ENCODE measurements at places on chromosomes 5 and 9.

DNA sequence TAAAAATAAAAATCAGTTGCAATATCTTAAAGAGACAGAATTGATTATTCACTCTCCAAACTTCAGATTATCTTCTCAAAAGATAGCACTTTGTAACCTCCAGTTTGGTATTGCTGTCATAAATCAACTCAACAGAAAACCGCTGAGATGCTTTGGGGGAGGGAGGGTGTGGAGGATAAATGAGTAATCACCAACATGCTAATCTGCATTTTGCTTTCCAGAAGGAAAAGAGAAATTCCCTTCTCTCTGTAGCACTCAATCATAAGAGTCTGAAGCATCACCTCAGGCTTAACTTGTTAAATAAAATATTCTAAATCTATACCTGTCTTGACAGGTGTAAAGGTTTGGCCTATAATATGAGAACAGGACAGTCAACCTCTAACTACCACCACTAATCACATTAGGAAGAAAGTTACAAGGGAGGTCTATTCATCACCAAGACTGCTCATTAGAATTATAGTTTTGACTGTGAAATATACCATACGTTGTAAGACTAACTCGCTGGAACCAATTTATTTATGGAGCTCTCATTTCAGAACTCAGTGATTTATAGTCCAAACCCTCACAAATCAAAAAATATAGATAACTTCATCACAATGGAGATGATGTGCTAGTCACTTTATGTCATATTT, 89.0 kb downstream of the PIK3R1 start:
- no peak for DNase-seq

DNA sequence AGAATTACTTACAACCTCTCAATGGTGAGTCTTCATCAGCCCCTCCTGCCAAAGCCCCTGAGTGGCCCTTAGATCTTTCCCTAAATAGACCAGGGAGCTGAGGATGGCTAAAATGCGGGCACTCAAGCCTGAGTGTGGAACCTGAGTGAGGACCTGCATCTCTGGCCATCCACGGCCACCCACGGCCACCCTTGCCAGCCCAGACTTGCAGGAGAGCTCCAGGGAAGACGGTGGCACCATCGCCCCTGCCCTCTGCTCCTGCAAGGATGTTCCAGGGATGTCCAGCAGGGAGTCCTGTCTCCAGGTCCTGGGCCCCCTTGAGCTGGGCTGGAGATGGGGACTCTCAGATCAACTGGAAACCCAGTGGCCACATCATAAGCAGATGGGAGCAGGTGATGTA, 68.2 kb upstream of the OLFM1 start:
- DNase-seq: no peak

GRCh38 chr9:138097501-138097991, 220.0 kb downstream of the CACNA1B start:
- no peak for DNase-seq

- no peak for DNase-seq
Observed at GRCh38 chr5:125484742-125485641, 738.6 kb upstream of the ZNF608 start.

DNA sequence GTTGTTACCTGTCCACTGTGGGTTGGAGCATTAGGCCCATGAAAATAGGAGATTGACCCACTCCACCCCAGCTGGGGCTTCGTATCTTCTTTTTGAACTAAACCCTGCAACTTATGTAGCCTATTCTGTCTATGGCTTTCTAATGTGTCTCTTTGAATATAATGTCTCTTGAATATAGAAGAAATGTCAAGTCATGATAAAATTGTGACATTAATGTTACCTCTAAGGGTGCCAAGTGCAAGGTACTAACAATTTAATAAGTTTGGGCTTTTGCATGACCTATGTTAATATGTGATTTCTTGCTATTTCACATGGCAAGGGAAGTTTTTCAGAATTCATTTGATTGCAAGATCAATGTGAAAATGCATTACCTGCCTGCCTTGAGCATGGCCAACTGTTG, 40.4 kb upstream of the PUM3 start:
- DNase-seq: no peak

- DNase-seq: no peak
Observed at GRCh38 chr9:34550681-34551270, 28.0 kb upstream of the ENHO start.

GRCh38 chr5:177494346-177495195, 2.8 kb downstream of the PDLIM7 start:
- DNase-seq: no peak

DNA sequence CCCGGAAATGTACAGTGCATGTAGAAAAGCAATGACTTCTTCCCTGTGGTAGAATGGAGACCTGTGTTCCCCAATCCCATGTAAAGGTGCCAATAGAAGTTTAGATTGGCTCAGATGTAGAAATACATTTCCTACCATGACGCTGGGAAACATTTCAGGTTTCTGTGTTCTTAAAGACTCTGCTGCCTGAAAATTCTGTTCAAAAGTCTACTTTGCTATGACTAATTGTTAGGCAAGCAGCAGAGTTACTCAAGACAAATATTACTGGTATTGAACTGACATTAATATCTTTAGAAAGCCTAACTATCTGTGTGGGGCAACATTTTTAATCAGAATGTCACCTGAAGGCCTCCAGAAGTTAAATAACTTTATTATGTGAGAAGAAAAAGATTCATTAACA, 75.5 kb upstream of the ELL2 start:
- DNase-seq: no peak

DNA sequence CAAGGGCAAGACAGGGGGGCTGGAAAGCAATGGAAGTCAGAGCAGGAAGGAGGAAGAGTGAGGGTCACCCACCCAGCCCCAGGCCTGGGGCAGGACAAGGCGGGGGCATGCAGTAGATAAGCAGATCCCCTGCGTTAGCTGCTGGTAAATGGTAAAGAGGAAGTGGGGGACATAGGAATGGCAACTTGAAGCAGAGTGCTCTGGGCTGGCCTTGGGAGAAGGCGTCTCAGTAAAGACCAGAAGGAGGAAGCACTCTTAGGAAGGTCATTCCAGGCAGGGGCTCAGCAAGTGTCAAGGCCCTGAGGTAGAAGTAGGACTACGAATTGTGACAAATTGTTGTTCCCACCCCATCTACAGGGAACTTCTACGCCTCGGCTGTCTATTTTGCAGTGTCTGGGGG, 15.1 kb downstream of the TCOF1 start:
- DNase-seq: no peak

- no peak for DNase-seq
Observed at GRCh38 chr9:137014166-137014565, 13.9 kb downstream of the ABCA2 start.

DNA sequence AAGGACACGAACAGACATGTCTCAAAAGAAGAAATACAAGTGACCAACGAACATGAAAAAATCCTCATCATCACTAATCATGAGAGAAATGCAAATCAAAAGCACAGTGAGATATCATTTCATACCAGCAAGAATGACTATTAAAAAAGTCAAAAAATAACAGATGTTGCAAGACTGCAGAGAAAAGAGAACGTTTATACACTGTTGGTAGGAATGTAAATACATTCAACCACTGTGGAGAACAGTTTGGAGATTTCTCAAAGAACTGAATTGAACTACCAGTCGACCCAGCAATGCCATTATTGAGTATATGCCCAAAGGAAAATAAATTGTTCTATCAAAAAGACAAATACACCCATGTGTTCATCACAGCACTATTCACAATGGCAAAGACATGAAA, 45.7 kb downstream of the FXN start:
- DNase-seq: no peak

GRCh38 chr5:56837956-56838355, 22.6 kb downstream of the MAP3K1 start:
- no peak for DNase-seq

- DNase-seq: no peak
Observed at GRCh38 chr5:129496864-129497595, 36.9 kb downstream of the ADAMTS19 start.

GRCh38 chr9:129716091-129716490, 36.8 kb downstream of the PTGES start:
- DNase-seq: no peak

DNA sequence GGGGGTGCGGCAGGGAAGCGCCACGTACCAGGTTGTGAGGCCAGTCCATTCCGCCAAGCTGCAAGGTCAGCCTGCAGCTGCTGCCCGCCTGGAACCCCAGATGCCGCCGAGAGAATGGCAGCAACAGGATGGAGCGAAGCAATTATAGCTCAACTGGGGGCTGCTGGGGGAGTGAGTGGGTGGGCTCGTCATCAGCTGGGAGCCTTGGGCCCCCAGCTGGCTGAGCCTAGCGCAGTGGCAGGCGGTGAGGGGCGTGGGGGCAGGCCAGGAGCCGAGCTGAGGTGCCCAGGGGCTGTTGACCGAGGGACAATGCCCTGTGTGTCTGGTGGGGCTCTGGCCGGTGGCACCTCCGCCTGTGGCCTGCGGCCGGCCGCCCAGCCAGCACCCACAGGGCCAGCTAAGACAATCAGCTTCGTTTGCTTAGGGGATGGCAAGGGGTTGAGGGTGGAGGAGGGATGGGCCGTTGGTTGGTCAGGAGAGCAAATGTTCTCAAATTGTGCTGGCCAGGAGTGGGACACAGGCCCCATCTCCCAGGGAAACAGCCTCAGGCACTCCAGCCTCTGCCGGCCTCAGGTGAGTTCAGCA, at the start of gene IL17B:
IL17B (minus strand) TSS at position 116 of the 585 bp plus-strand sequence; CDS start at position 49, 67 bp downstream.
- no peak for DNase-seq

- no peak for DNase-seq
Observed at GRCh38 chr5:139745132-139745799, 50.3 kb upstream of the PSD2 start.

- no peak for DNase-seq
Observed at GRCh38 chr5:178186427-178186826, 744 bp downstream of the GMCL2 start.

DNA sequence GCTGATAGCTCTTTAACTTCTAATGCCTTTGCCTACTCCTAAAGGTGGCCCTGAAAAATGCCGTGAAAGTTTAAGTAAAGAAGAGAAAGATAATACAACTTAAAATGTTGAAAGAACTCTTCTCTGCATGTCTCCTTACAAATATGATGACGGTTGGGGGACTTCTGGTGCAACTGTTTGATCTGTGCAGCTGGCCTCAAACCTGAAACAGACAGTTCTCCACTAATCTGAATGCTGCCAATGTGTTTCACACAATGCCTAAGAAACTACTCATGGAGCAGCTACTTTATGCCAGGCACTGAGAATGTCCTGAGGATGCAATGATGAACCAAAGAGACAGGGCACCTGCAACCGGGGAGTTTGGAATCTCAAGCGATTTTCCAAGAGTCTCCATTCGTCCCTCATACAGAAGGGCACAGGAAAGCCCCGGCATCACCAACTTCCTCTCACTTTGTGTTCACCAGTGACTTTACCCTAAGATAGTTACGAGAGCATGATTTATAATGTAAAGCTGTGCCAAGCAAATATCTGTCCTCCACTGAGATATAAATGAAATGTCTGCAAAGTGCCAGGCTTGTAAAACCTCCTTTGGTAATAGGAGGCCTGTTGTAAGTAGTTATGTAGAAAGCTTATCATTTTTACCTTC, 455.4 kb downstream of the SEMA5A start:
- no peak for DNase-seq

Data from stimulated activated CD8-positive, alpha-beta memory T cell treated with anti-CD3 and anti-CD28 coated beads, Interleukin-4, amount 100 ng/mL, for 1 hour (primary cell).